ENCODE measurements at places on chromosomes 7 and 10.

- no peak for DNase-seq
These were observed 751.8 kb downstream of the KCNMA1 start for GRCh38 chr10:76885816-76886215.

DNA sequence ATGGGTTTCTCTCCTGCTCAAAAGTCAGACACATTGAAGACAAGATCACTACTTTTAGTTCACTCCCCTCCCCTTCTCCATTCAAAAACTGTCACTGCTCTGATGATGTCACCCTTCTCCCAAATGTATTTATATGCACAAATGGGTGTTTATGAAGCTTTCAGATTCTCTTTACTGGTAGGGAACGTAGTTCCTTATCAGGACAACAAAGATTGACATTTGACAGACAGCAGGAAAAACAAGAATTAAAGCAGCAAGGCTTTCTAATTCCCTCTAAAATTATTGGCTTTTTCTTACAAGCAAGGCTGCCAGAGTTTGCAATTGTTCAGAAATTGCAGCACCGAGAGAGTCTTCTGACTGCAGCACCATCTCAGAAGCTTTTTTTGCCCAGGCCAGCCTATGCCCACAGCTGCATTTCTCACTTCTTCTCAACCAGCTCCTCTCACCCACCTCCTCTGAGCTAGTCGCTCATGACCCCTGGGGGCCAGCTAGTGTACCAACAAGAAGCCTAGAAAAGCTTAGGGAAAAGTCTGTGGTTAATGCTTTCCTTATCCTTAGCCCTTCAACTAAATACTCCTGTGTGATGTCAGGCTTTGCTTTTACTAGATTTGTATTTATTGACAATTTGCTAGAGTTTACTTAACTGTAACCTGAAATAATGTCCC is 265.1 kb downstream of the HTR7 start:
- no peak for DNase-seq

DNA sequence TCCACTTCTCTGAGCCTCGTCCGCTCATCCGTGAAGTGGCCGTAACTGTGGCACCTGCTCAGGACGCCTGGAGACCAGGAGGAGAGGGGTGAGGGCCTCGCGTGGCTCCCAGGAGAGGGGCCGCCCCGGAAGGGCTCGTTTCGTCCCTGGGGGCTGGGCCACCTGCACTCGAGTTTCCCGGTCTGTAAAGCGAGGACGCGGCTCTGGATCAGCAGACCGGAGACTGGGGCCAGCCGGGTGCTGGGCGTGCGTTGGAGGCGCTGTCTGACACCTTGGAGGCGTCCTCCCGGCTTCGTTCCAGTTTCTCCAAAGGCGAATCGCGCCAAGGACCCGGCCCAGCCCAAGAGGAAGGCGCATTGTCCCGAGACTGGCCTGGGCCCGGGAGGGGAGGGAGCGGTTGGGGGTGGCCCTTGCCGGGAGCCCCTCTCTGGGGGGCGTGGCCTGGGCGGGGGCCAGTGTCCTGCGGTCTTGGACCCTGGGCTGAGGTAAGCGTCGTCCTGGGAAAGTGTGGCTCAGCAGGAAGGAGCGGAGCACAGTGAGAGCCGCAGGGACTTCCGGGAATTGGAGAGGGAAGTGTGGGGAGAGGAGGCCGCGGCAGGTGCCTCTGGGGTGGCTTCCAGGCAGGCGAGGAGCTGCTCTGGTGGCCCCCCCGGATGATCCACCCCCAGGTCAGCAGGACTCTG is 89.6 kb downstream of the FOXL3 start:
- DNase-seq, result no peak

GRCh38 chr7:121049028-121049791 is 60.7 kb downstream of the CPED1 start:
- no peak for DNase-seq

DNA sequence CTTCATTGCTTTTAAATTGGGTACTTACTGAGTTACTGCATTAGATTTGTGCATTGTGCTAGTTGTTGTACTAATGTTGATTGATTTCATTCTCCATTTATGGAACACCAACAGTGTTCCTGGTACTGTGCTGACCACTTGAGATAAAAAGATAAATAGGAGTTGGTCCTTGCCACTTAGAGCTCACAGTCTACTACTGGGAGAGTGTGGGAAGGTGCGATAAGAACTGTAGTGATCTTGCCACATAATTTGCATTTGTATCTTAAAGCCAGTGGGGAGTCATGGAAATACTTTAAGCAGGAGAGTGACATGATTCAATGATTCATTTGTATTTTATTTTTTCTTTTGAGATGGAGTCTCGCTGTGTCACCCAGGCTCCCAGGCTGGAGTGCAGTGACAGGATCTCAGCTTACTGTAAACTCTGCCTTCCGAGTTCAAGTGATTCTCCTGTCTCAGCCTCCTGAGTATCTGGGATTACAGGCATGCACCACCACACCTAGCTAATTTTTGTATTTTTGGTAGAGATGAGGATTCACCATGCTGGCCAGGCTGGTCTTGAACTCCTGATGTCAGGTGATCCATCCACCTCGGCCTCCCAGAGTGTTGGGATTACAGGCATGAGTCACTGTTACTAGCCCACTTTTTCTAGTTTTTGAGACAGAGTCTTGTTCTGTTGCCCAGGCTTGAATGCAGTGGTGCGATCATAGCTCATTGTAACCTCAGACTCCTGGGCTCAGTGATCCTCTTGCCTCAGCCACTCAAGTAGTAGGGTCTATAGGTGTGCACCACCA is 51.2 kb upstream of the TMEM248 start:
- no peak for DNase-seq

DNA sequence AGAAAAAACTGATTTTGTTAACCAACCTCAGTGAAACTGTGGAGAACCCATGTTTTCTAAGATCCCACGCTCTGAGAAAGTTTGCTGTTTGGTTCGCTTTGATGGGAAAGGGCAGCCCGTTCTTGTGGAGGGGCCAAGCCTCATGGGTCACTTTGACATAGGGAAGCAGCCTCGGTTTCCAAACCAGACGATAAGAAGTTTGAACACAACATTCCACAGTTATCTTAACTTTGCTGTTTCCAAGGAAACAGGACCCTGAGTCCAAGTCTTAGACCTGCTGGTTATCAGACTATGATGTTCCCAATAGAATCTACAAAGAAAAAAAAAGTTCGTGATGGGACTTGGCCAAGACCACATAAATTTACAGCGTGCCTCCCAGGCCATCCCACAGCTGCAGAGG is 182.3 kb downstream of the NRP1 start:
- no peak for DNase-seq

GRCh38 chr7:122638459-122638858 is 60.5 kb downstream of the RNF133 start:
- no peak for DNase-seq

- peak; percentile 30 for DNase-seq
These were observed 56.3 kb upstream of the NCAPG2 start for GRCh38 chr7:158760936-158761335.

GRCh38 chr10:91690412-91690811 is 57.5 kb upstream of the PPP1R3C start:
- no peak for DNase-seq

DNA sequence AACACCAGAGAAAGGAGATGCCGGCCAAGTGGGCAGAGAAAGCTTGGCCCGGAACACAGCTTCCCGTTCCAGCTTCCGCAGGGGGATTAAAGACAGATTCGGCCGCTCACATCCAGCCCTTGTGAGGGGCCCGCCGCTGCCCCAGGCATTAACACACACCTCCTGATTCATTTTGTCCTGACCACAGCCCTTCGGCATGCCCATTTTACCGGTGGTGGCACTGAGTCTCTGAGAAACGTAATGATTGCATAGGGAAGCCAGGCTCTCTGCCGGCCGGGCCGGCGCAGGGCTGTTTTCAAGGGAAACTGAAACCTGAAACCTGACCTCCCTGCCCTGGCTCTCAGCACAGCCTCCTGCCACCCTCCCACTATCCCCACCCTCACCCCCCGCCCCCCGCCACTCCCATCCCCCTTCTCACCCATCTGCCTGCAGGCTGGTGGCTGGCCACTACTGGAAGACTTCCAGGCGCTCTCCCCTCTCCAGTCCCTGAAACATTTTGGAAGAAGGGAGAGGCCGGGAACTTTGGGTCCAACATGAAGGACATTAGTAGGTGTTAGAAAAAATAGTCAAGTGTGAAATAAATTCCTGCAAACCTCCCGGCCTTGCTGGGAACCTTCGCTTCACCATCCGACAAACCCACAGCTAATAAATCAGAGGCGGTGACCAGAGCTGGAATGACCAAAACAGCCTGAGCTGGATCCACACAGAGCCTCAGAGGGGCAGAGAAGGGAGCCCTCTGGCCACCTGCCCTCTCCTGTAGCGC is 83.5 kb upstream of the CUX1 start:
- DNase-seq, result no peak

GRCh38 chr7:52825611-52826010 is 209.8 kb upstream of the POM121L12 start:
- DNase-seq, result no peak

DNA sequence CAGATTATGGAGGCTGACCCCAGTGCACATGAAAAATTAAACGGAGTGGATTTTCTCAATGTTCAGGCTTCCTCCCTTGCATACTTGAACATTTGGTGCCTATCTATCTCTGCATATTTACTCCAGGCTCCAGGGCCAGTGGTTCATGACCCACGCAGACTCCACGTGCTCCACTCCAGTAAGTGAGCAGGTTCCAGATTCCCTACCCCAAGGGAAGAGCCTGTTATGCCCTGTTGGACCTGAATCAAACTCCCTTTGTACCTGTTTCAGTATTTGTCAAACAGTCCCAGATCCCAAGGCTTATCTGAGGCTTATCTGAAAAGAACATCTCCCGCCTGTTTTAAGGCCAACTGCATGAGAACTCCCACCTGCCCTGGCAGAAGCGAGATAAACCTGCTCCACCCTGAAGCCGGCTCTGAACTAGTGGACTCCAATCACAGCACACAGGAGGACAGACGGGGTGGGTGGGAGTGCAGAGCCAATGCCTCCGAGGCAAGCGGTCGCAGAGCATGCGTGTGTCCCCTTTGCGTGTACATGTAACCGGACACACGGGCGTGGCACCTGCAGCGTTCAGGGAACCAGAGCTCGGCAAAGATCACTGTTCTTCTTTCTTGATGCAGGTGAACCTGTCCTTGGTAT is 2.3 kb upstream of the FUOM start:
- no peak for DNase-seq

DNA sequence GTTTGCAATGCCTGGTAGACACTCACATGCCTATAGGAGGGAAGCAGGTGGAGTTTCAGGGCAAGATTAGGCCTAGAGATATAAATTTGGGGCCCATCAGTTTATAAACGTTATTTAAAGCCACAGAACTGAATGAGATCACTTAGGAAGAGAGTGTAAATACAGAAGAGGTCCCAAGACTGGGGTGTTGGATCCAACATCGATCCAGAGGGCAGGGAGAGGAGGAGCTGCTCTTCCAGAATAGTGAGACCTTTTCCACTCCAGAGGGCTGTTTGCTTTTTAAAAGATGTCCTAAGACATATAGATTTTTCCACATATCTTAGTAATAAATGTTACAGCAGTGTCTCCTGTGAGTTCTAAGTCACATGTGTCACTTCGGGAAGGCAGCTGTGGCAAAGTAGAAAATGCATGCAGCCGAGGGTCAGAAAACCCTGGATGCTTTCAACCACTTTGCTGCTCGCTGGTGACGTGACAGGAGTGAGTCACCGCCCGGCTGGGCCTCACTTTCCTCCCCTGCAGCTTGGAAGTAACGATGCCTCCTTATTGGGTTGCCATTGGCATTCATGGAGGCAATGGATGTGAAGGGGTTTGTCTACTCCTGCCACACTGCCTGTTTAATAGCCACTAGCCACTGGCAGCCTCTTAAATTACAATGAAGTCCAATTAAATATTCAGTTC is 95.4 kb downstream of the TRIL start:
- DNase-seq, result no peak

DNA sequence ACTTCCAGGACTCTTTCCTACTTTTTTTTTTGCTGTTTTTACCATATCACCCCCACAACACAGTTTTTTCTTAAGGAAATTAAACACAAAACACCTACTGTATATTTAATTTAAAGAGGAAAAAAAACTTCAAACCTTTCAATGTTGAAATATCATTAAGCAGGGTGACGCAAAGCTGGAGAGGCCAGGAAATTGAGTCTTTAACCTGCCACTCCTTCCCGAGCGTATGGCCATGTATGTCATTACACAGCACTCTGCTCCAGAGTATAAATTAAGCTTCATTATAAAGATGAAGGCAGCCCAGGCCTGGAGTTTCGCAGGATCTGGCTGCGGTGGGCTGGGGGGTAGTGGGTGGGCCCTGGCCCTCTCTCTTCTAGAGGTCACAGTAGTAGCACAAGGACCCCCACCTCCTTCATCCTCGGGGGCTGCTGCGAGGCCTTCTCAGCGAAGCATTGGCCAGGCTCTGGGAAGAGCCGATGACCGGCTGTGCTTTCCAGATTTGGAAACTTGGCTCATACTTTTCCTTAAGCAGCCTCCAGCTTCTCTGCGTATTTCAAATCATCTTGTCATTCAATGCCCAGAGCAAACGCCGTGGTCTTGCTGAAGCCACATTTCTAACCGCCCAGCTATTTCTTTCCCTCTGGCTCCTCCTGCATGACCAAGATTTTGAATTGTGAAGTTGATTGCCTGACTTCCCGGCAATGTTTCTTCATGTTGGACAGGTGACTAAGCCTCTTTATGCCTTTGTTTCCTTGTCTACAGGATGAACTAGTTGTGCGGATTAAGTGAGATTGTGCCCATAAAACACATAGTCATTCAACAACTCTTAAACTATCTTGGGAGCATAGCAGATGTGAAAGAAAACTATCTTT is 765.1 kb downstream of the SUGCT start:
- DNase-seq, result no peak

DNA sequence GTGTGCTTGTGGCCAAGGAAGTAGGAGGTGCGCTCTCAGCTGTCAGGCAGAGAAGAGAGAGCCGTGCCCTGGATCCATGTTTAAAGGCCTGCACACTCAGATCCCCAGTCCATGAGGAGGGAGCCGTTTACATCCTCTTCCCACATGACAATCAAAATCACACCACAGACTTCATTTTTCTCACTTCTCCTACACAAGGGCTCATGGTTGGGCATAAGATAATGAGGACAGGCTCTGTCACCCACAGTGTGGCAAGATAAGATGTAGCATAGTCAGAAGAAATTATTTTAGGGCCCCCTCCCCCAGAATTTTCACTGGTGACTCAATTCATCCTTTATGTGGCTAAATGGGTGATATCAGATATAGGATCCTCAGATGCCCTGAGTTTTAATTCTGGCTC is 35.9 kb upstream of the INHBA start:
- DNase-seq, result no peak

DNA sequence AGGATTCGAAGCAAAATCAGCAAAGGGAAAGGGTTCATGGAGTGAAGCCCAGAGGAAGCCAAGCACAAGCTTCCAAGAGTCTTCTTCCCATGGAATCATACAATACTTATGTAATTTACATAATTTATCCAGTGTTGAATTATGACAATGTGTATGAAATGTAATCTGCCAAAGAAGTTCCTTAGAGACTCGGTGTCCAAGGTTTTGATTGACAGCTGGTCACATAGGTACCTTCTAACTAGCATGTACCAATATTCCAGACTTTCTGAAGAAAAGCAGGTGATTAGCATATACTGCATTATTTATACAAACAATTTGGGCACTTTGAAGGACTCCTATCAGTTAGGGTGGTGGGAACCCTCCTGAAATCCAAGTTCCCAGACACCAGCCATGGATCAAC is 35.3 kb downstream of the ANKIB1 start:
- no peak for DNase-seq

GRCh38 chr7:101990811-101991418 is 173.5 kb downstream of the CUX1 start:
- no peak for DNase-seq
